NCI-H1436 treated with DMSO at 0.1 percent for 48 hours (cell line): ENCODE measurements at places on chromosomes 1 and 21.

DNA sequence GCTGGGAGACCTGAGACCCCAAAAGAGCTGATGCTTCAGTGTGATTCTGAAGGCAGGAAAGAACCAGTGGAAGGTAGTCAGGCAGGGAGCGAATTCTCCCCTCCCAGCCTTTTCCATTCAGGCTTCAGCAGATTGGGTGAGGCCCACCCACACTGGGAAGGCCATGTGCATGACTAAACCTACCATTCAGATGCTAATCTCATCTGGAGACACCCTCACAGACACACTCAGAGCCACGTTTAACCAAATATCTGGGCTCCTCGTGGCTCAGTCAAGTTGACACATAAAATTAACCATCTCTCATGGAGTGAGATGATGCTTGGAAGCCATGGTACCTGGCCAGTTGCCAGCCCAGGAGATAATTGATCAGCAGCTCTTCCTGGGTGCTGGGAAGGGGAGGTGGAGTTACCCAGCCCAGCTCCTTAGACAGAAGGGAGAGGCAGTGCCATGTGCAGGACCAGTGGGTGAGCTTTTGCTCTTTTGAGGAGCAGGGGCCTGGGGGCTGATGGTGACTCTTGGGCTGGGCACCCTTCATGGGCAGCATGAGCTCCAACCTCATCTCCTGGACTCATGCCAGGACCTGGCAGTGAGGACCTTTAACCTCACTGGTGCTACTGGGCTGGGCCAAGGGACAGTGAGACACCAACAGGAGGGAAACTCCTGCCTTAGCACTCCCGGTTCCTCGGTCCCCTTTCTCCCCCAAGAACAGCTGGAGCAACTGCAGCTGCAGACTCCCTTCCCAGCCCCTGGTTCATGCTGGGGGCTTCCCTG lies 89.0 kb upstream of the ACTL8 start:
- no peak for DNase-seq

GRCh38 chr1:1437904-1438376 lies 2.5 kb downstream of the VWA1 start:
- no peak for DNase-seq

DNA sequence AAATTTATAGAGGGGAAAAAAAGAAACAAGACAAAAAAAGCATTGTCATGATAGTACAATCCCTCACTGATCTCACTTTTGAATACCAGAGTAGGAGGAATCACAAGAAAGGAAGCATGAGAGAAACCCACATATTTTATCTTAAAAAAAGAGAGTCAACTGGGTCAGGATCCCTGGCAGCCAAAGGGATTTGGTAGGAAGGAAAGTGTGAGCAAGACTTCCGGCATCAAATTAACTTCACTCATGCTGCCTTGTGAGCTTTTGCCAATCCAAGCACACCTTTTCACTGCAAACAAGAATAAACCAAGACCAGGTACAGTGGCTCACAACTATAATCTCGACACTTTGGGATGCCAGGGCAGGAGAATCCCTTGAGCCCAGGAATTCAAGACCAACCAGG lies 53.1 kb downstream of the SLC9C2 start:
- no peak for DNase-seq

DNA sequence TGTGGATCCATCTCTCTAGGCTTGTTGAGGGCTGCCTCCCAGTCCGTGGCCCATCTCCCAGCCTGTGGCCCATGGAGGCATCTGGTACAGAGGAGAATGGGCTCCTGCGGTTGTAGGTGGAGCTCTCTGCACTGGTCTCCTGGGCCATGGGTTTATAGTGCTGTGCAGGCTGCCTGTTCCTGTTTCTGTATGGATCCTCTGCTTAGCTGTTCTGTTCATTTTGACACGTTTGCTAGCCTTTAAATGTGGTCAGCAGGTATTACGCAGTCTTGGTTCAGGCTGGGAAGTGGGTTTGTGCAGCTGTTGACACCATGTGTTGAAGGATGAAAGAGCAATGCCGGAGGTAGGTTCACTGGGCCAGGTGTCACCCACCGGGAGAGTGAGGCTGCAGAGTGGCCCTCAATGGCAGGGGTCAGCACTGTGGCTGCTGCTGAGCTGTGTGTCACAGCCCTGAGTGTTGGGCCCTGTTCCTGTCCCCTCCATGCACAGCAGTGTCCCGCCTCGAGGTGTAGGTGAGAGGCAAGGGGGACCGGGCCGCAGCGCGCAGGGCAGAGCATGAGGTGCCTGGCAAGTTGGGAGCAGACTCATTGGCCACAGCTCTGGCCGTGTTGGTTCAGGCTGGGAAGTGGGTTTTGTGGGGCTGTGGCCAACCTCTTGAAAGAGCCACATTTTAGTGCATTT lies 39.0 kb downstream of the SNAP47 start:
- DNase-seq = no peak

- DNase-seq = no peak
Observed at GRCh38 chr1:174039027-174039426, 16.9 kb upstream of the RC3H1 start.

GRCh38 chr1:232597721-232598120 lies 32.2 kb downstream of the SIPA1L2 start:
- no peak for DNase-seq

GRCh38 chr21:21385404-21385803 lies 387.2 kb downstream of the NCAM2 start:
- no peak for DNase-seq

GRCh38 chr1:10915594-10915993 lies 96.9 kb upstream of the TARDBP start:
- DNase-seq = no peak

GRCh38 chr1:32926562-32926961 lies 25.4 kb upstream of the TMEM54 start:
- DNase-seq = no peak

GRCh38 chr21:46151989-46152926 lies 3.1 kb downstream of the FTCD start:
- no peak for DNase-seq
